ENCODE measurements at places on chromosomes 3 and 15. TPM values are rescaled to one million over a fixed set of nuclear protein-coding genes. Genes with fewer than 3 reads are reported as not detected.

SATB1 gene
- 15.1 TPM for total RNA-seq

TM4SF1 gene
- 369 TPM for total RNA-seq

IL17RB gene
- total RNA-seq = 17.0 TPM

DNA sequence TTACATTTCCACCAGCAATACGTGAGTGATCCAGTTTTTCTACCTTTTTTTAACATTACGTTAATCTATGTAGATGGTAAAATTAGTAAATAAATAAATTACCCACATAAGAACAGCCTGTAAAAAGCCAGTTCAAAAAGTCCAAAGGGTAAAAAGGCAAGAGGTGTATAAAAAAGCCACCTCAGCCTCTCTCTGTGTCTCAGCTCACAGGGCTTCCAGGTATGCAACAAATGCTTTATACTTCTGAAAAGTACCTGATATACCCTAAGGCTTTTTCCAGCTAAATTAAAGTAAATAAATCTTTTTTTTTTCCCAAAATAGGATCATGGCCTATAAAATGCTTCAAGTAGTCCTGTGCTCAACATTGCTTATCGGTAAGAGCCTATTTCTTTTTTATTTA, at the start of gene C3orf85:
TSS of gene C3orf85 (plus strand) at position 197 of the 400 bp plus-strand sequence. CDS start at position 326, 129 bp downstream.
- no peak for DNase-seq

DCLK3 gene
- not detected for total RNA-seq

DNA sequence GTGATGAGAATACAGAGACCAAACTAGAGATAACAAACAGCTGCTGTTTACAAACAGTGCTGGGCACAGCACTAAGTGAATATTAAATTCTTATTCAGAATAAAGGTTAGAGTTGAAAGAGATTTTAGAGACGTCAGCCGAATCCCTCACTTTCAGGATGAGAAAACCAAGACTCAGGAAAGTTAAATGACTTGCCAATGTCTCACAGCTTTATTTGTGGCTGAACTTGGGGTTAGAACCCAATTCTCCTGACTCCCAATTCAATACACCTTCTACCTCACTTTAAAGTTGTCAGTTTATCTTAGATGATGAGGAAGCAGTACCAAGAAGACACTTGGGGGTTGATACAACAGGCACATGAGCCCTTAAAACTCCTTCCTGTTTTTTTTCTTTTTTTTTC, 180.9 kb downstream of the GAP43 start:
- no peak for DNase-seq

RBP2 gene
- not detected for total RNA-seq

- DNase-seq = no peak
Observed at GRCh38 chr15:39304201-39304841, 276.6 kb upstream of the THBS1 start.

GRCh38 chr3:36540888-36541518, 160.7 kb downstream of the STAC start:
- peak; percentile 28 for DNase-seq

DNA sequence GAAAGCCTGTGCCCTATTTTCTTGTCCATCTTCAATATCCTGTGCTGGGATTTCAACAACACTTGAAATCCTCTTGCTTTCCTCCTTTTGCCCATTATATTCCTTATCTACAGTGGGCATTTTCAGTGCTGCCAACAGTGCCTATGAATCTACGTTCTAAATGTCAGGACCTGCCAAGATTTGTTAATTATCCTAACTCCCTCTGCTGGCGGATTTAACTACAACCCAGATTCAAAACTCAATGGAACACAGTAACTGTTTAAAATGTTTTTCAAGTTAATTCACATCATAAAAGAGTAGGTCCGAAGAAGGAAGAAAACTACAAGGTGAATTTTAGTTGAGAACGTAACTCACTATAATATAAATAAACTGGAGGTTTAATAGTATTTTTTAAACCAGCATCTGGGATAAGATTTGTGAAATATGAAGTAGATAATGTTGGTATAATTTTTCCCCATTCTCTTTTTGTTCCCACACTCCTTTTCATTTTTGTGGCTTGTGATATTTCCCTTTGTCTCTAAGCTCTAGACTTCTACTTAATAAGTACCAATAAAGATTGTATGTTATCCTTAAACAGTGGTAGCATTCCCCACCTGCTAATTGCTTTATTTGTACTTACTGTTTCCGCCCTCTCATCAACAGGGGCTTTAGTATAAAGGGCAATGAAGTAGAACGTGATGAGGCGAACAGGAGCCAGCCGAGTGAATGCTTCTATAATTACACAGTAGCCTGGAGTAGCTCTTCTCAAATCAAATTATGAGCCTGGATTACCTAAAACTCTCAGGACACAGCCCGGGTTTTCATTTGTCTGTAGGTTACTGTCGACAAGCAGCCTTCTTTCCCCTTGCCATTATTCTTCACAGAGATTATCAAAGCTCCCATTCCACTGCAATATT, 302.5 kb upstream of the ATP11B start:
- peak; percentile 68 for DNase-seq

GHSR gene
- total RNA-seq = not detected

CNTN3 gene
- not detected for total RNA-seq

MYO1E gene
- total RNA-seq = 86.2 TPM

DNA sequence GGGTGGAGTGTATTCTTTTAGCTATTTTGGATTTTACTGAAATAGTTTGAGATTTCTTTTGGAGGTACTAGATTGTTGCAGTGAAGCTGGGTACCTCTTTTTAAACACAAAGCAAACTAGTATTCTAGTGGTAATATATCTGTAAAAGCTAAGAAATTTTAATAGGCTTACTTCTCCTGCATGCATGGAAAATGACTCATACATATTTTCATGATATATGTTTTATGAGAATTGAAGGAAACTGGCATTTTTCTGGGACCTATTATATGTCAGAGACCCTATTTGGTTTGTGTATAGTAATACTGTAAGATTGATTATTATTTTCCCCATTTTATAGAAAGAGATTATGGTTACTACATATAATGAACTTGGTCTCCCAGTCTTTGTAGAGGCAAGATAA, 851.0 kb downstream of the DIPK2A start:
- DNase-seq = no peak

DNA sequence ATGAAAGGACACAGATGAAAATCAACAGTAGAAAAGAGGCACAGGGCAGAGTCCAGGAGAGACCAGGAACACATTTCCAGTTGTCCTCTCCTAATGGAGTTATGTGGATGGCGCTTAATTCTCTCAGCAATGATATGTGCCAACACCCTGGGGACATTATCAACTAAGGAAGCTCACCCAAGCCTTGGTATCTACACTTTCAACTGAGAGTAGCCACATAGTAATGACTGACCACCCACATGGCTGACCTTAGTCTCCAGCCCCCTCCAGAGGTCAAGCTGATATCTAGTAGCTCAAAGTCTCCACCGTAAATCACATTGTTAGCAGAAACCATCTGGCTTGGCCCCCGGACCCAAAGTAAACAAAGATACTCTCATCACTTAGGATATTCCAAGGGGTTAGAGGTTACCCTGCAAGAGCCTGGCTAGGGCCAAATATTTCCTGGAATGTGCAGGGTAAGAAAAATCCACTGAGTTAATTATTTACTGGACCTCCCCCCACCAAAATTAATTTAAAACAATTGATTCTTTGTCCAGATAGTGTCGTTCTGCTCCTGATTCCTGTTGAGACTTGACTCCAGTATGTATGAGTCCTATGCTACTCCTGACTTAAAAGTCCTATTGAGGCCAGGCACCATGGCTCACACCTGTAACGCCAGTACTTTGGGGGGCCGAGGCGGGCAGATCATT, 24.8 kb downstream of the GABRR3 start:
- DNase-seq = no peak

ERC2 gene
- not detected for total RNA-seq

- no peak for DNase-seq
Observed at GRCh38 chr15:58632789-58633188, 116.7 kb downstream of the ADAM10 start.

- no peak for DNase-seq
Observed at GRCh38 chr3:16063603-16064002, 110.9 kb upstream of the GALNT15 start.

DNA sequence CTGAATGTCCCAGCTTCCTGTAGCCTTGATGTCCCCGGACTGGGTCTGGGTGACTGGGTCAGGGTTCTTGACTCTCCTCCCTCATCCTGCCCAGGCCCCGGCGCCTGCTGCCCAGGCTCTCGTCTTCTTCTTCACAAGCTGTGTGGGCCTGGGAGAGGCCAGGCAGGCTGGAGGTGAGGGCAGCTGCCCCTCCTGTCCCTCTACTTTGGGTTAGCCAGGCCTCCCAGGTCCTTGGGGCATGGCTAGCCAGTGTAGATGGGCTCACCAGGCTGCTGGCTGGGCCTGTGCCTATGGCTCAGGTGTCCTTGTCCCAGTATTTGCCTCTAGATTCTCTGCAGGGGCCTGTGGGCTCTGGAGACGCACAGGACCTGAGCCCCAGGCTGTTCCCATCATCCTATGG, 31.8 kb downstream of the TKT start:
- no peak for DNase-seq

- no peak for DNase-seq
Observed at GRCh38 chr3:68287101-68287500, 632.7 kb upstream of the SUCLG2 start.

- no peak for DNase-seq
Observed at GRCh38 chr3:22666736-22667135, 536.4 kb upstream of the UBE2E2 start.

DNA sequence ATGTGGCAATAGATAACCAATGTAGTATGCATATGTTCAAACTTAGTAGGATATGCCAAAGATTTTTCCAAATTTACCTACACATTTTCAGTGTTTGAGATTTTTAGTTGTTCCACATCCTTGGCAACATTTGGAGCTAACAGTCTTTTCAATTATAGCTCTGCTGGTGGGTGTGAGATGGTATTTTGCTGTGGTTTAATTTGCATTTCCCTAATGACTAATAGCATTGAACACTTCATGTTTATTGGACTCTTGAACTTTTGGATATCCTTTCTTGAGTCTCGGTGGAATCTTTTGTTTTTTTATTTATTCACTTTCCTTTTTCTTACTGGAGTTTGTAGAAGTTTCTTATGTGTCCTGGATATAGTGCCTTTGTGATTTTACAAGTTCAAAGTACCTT, 11.0 kb upstream of the ILDR1 start:
- DNase-seq = no peak

BSN gene
- not detected for total RNA-seq

GRCh38 chr3:129421988-129422745, 6.3 kb downstream of the EFCAB12 start:
- DNase-seq = peak; percentile 35

SLC28A1 gene
- total RNA-seq = 0.08 TPM

DNA sequence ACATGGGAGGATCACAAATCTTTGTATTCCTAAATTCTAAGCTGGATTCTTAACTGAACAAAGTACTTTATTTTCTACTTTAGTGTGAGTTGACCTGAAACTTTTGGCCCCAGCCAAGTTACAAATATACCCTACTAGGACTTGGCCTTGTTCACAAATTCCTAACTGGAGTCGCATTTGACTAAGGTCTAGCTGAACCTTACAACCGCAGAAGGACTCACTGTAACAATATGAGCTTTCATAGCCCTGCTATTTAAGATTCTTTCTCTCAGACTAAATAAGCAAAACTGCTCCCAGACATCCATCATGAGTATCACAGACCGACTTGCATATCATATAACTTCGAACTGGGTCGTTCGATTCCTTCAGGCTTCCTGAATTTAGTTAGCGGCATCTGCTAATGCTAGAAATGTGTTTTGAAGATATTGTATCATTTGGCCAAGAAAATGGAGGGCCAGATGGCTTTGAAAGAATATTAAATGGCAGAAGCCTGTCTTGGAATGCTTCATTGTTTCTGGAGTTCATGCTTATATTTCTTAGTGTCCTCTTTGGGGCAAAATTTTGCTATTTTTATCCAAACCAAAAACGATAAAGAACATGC, 28.4 kb upstream of the ADAMTS9 start:
- no peak for DNase-seq

DNA sequence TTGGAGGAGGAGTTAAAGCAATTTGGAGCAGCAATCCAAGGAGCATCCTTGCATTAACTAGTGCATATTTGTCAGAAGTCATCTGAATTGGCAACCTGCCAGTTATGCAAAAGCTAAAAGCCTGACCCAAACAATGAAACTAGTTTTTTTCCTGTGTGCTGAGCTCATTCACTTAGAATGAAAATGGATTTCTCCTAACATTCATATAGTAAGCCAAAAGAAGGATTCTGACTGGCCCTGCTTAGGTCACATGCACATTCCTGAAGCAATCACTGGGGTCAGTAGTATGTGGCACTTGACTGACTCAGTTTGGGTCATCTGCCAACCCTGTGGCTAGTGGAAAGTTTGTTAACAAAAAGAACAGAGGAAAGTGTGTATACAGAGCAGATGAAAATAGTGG, 30.5 kb downstream of the OXSM start:
- no peak for DNase-seq

GOLGA8N gene
- not detected for total RNA-seq

FAM81A gene
- 17.9 TPM for total RNA-seq

DNA sequence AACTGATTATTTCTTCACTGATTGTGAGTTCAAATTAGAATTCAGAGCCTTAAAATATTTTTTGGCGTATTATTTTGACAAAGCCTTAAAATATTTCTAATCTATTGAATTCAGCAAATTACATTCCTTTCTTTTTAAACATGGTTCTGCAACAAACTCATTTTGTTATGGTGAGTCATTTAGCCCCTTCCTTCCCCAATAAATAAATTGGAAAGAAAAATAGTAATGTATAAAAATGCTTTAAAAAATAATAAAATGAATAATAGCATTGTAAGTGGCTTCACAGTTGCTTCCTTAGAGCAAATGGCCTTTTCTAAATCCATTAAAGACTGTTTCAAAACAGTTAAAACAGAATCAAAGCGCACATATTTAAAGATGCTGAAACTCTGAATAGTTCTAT, 12.1 kb downstream of the CSNK1G1 start:
- no peak for DNase-seq

DNA sequence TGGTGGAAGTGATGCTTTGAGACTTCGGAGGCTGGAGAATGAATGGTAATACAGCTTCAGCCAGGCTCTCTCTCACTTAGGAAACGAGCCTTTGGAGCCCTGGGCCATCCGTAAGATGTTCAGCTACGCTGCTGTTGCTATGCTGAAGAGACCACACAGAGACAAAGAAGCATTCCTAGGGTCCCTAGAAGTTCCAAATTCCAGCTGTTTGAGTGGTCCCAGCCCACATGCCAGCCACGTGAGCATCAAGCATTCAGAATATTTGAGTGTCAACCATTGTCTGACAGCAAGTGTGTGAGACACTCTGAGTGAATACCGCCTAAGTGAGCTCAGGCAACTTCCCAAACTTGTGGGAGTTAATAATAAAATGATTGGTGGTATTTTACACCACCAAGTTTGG, 212.9 kb downstream of the CD47 start:
- DNase-seq = no peak

RSRC1 gene
- 17.8 TPM for total RNA-seq

- no peak for DNase-seq
Observed at GRCh38 chr3:141476033-141476432, 10.8 kb upstream of the RASA2 start.

A4GNT gene
- total RNA-seq = not detected

- DNase-seq = no peak
Observed at GRCh38 chr15:48370460-48370859, 39.2 kb downstream of the DUT start.

NANOGP8 gene
- total RNA-seq = not detected

DNA sequence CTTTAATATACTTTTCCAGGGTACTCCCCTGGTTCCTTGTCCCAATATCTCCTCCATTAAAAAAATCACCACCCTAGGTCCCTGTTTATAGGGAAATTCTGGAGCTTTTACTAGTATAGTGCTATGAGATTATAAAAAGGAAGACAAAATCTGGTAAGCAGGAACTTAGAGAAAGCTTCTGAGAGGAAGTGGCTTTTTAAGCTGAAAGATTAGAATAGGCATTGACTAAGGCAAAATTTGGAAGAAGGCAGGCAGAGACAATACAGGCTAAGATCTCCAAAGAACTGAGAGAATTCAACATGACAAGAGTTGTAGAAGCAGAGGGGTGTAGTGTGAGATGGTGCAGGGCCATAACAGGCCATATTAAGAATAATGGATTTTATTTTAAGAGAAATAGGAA, 25.8 kb downstream of the SGO1 start:
- DNase-seq = no peak

All from HT-29 (cell line).